ENCODE measurements at places on chromosomes 2 and 18. TPM values are rescaled to one million over a fixed set of nuclear protein-coding genes. Genes with fewer than 3 reads are reported as not detected.

The KCNG2 gene
- total RNA-seq = 1.5 TPM

The NT5DC4 gene
- not detected for total RNA-seq

The HOXD9 gene
- total RNA-seq = 1.4 TPM

The FBXO15 gene
- total RNA-seq = 1.8 TPM

The SCG2 gene
- 0.56 TPM for total RNA-seq

The VRK2 gene
- 23.3 TPM for total RNA-seq

Measured in thoracic aorta (tissue), 2 donors.